ENCODE measurements at places on chromosomes 11 and 22. TPM values are rescaled to one million over a fixed set of nuclear protein-coding genes. Genes with fewer than 3 reads are reported as not detected.

- no peak overlapping the region for H3K27ac ChIP-seq
- no peaks in the 10 kb centered on the region for H3K36me3 ChIP-seq
- no peaks in the 10 kb centered on the region for H3K27me3 ChIP-seq
- no peak overlapping the region for H3K4me3 ChIP-seq
- DNase-seq, result no peak
- no peaks in the 10 kb centered on the region for H3K4me1 ChIP-seq
These were observed 160.0 kb downstream of the ST3GAL4 start for GRCh38 chr11:126515501-126515900.

Gene ASPHD2
- 1.3 TPM for total RNA-seq

GRCh38 chr22:46019351-46019750 is 42.4 kb upstream of the WNT7B start:
- H3K27ac ChIP-seq, result no peak overlapping the region
- DNase-seq, result no peak
- H3K4me3 ChIP-seq, result no peak overlapping the region
- H3K4me1 ChIP-seq, result peaks cover 7% of the 10 kb centered on the region
- H3K27me3 ChIP-seq, result no peaks in the 10 kb centered on the region

Gene GLYAT
- not detected for total RNA-seq

GRCh38 chr22:26273011-26273675 is 103.9 kb downstream of the SEZ6L start:
- H3K4me1 ChIP-seq, result no peaks in the 10 kb centered on the region
- DNase-seq, result no peak
- H3K36me3 ChIP-seq, result no peaks in the 10 kb centered on the region
- no peak overlapping the region for H3K4me3 ChIP-seq
- no peak overlapping the region for H3K27ac ChIP-seq

GRCh38 chr11:76062733-76063132 is 143.6 kb downstream of the WNT11 start:
- H3K27me3 ChIP-seq, result no peaks in the 10 kb centered on the region
- H3K36me3 ChIP-seq, result peaks cover 4% of the 10 kb centered on the region
- H3K4me3 ChIP-seq, result no peak overlapping the region
- DNase-seq, result no peak
- H3K4me1 ChIP-seq, result no peaks in the 10 kb centered on the region

DNA sequence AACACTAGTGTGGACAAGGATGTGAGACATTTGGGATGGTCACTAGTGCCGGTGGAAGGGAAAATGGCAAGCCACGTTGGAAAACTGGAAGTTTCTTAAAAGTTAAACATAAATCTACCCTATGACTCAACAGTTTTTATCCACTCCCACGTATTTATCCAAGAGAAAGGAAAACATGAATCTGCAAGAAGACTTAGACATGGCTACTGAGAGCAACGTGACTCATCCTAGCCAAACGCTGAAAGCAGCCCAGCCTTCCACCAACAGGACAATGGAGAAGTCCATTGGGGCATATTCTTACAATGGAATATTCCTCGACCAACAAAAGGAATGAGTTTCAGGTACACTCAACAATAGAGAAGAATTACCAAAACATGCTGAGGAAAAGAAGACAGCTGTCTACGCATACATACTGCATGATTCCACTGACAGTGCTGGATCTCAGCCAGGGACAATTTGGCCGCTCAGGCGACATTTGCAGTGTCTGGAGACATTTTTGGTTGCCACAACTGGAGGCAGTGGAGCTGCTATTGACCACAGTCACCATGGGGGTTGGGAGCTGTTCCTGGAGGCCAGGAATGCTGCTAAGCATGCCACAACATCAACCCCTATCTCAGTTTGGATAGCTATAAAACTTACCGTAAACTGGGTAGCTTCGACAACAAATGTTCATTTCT is 21.2 kb downstream of the SYT13 start:
- no peak overlapping the region for H3K4me3 ChIP-seq
- no peaks in the 10 kb centered on the region for H3K36me3 ChIP-seq
- no peak overlapping the region for H3K27ac ChIP-seq
- DNase-seq, result peak; percentile 87

GRCh38 chr11:66277471-66278362 is at the start of gene CNIH2:
TSS of gene CNIH2 (plus strand) at chr11:66278175. CDS start at chr11:66278457, 282 bp downstream.
- H3K4me3 ChIP-seq, result peak within 1 kb of the TSS; percentile 38
- H3K27ac ChIP-seq, result no peak within 1 kb of the TSS
- no peaks in the 10 kb centered on the region for H3K27me3 ChIP-seq
- H3K36me3 ChIP-seq, result peaks cover 35% of the 10 kb centered on the region

Gene KCNJ4
- total RNA-seq, result not detected

Gene SDF2L1
- 25.0 TPM for total RNA-seq

- no peaks in the 10 kb centered on the region for H3K36me3 ChIP-seq
- DNase-seq, result peak; percentile 37
- H3K4me3 ChIP-seq, result no peak overlapping the region
- H3K27ac ChIP-seq, result no peak overlapping the region
- H3K27me3 ChIP-seq, result no peaks in the 10 kb centered on the region
- peaks cover 39% of the 10 kb centered on the region for H3K4me1 ChIP-seq
These were observed 56.4 kb downstream of the TRAF6 start for GRCh38 chr11:36453678-36454077.

DNA sequence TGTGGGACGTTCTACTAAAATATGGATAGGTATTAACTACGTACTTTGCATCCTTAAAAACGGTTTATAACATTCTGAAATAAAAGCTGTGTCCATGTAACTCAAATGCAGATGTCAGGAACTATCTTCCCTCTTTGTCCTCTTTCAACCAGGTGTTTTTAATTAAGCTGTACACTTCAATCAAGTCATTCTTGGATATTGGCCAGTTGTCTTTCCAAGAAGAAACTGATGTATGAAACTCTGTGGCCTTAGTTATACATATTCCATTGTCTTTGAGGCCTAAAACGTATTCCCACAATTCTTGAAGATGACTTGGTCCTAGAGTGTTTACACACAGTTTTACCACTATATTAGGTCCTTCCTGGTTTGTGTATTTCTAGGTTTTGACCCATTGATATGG is 249.0 kb upstream of the CNTN5 start:
- DNase-seq, result no peak
- no peaks in the 10 kb centered on the region for H3K27me3 ChIP-seq
- no peaks in the 10 kb centered on the region for H3K4me1 ChIP-seq
- no peak overlapping the region for H3K4me3 ChIP-seq
- no peak overlapping the region for H3K27ac ChIP-seq

Gene RTN4RL2
- total RNA-seq, result not detected

GRCh38 chr11:45102810-45103621 is 43.4 kb upstream of the PRDM11 start:
- H3K4me3 ChIP-seq, result 0 out of 2 replicates have a peak overlapping the region, but pooled peaks have one; percentile 5
- H3K27ac ChIP-seq, result peak overlapping the region; percentile 25
- H3K27me3 ChIP-seq, result peaks cover 17% of the 10 kb centered on the region
- DNase-seq, result peak; percentile 88
- H3K4me1 ChIP-seq, result peaks cover 5% of the 10 kb centered on the region
- H3K36me3 ChIP-seq, result no peaks in the 10 kb centered on the region

DNA sequence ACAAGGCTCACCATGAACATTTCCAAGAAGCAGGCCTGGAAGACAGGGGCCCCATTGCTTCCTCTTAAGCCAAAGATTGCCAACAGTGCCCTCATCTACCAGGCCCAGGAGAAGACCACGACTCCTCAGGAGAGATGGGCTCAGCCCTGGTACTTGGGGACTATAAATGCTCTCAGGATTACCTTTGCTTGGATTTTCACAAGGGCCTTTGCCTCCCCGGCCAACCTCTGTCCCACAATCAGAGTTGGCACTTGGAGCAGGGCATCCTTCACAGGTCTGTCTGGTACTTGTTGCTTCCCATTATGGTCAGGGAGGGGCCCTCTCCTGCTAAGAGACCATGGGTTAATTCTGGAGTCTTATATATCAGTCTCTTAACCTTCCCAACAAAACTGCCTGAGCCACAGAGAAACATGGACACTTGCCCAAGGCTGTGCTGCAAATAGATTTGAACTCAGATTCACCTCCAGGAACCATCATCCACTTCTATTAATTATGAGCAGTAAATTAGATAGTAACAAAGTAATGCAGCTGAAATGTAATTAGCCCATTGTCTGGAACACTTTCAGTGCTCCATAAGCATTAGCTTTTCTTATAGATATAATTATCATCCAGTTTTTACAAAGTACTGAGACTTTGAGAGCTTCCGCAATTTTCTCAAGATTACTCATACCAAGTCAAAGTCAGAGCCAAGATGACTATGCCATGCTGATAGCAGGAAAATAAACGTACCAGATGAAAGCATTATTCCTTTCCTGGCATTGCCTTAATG is 33.5 kb downstream of the POU2AF3 start:
- H3K36me3 ChIP-seq, result no peaks in the 10 kb centered on the region
- H3K27ac ChIP-seq, result no peak overlapping the region
- peaks cover 5% of the 10 kb centered on the region for H3K4me1 ChIP-seq
- peaks cover 11% of the 10 kb centered on the region for H3K27me3 ChIP-seq
- DNase-seq, result peak; percentile 45
- H3K4me3 ChIP-seq, result no peak overlapping the region

DNA sequence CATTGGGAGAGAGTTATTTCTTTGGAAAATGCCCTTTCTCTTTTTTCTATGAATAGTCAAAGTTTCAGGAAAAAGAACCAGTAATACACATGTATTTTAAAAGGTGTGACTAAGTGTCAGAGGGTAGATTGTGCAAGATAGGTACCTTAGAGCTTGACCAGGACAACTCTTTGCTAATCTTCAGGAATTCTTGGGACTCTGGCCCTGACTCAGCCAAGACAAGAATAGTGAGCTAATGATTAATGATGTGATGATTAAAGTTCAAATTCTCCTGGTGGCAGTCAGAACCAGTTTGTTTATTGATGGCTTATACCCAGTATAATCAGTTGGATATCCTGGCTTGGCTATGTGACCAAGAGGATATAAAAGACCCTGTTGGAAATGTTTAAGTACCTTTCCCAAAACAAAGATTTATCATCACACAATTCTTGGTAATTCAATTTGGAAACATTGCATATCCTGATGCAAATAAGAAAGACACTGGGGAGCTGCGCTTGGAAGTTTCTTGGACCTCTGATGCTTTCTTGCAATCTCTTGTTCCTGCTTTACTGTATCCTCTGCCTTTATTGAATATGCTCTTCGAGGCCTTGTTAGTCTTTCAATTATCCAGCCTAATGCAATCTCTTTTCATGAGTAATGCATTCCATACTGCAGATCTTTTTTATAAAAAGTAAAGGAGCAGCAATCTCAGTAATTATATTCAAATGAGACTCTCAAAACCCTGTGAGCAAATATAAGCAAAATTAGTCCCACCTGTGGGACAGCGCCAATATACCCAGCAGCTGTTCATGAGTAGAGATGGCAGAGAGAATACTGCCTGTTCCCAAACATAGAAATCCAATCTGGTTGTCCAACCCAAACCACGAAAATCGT is 48.0 kb upstream of the CEP126 start:
- H3K4me1 ChIP-seq, result peaks cover 15% of the 10 kb centered on the region
- peak overlapping the region; percentile 30 for H3K27ac ChIP-seq
- no peak overlapping the region for H3K4me3 ChIP-seq
- no peaks in the 10 kb centered on the region for H3K27me3 ChIP-seq

DNA sequence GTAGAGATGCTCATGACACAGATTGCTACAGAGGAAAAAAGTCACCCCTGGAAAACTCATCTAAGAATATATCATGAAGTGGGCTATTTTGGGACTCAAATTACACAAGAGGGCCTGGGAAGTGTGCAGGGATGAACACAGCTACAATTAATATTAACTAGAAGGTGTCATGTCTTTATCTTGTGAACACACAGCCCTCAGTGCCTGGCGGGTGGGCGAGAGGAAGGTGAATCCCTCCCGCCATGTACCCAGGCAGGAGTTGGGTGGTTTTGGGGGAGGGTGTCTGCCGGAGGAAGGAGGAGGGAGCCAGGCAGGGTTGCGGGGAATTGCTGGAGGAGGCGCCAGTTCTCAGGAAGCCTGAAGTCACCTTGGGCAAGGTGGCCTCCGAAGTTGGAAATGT is 5.1 kb upstream of the FAM83F start:
- H3K36me3 ChIP-seq, result no peaks in the 10 kb centered on the region
- peaks cover 68% of the 10 kb centered on the region for H3K27me3 ChIP-seq
- no peak overlapping the region for H3K4me3 ChIP-seq
- H3K27ac ChIP-seq, result no peak overlapping the region
- no peak for DNase-seq

All from IMR-90 (cell line).